ENCODE measurements at places on chromosomes 13 and 19. TPM values are rescaled to one million over a fixed set of nuclear protein-coding genes. Genes with fewer than 3 reads are reported as not detected.
A peak's percentile ranks its signal among the peaks of the same experiment; 100 is the strongest.

DNA sequence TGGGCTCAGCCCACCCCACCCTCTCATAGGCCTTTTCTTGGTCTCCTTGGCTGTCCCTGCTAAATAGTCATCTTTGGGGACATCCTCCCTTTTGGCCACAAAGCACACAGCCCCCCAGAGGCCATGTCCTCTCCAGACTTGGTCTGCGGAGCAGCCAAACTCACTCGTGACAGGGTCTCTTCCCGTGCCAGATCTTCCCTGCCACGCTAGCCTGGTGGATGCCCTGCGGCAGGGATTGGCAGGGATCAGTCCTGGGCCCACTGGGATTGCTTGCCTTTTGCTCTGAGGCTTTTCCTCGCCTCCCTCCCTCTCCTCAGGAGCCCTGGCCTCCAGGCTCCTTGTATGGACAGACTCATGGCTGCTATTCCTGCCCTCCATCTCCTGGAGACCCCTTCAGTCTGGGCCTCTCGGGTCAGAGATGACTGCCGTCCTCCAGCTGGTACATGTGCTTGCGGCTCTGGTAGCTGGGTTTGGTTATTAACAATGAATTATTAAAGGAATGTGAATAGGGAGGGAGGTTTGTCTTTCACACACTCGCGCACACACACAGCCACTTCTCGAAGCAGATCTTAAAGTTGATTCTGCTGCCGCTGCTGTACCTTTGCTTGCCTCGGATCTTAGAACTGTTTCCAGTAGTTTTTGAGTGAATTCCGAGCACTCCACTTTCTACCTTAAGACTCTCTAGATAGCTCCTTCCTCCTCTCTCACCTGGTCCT is 45.1 kb downstream of the NFIX start:
- no peaks in the 10 kb centered on the region for H3K27me3 ChIP-seq
- no peaks in the 10 kb centered on the region for H3K36me3 ChIP-seq
- DNase-seq = no peak
- H3K4me3 ChIP-seq = peak overlapping the region; percentile 2
- peak overlapping the region; percentile 85 for H3K27ac ChIP-seq

- no peak overlapping the region for H3K27ac ChIP-seq
- H3K36me3 ChIP-seq = peaks cover 84% of the 10 kb centered on the region
- no peak overlapping the region for H3K4me3 ChIP-seq
- H3K4me1 ChIP-seq = peaks cover 5% of the 10 kb centered on the region
Observed at GRCh38 chr19:17579661-17580244, 24.3 kb downstream of the COLGALT1 start.

GRCh38 chr13:77555246-77555645 is 19.7 kb downstream of the SCEL start:
- no peak overlapping the region for H3K27ac ChIP-seq
- H3K4me1 ChIP-seq = no peaks in the 10 kb centered on the region
- no peaks in the 10 kb centered on the region for H3K36me3 ChIP-seq
- no peak overlapping the region for H3K4me3 ChIP-seq
- no peaks in the 10 kb centered on the region for H3K27me3 ChIP-seq
- DNase-seq = no peak

DNA sequence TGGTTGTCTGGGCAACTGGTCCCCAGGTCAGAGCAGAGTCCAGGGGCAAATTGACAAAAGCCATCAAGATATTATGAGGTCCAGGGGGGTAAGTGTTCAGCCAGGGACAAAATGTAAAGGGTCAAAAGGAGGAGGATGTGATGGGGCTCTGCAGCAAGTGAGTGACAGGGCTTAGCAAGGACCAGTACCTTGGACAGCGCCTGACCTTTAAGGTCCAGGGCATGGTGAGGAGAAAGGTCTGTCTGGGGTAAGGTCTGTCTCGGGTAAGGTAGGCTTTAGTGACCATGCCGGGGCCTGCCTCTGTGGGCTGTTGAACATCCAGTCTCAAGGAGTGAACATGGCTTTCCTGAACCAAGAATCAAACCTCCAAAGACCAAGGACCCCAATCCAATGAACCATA is 6.3 kb upstream of the ZNF358 start:
- peaks cover 10% of the 10 kb centered on the region for H3K27me3 ChIP-seq
- no peak overlapping the region for H3K27ac ChIP-seq
- no peaks in the 10 kb centered on the region for H3K36me3 ChIP-seq
- peaks cover 29% of the 10 kb centered on the region for H3K4me1 ChIP-seq

Gene IFI30
- 92.8 TPM for total RNA-seq

Gene MRPL4
- 78.0 TPM for total RNA-seq

Gene CGB8
- not detected for total RNA-seq

- H3K27ac ChIP-seq = no peak overlapping the region
- H3K36me3 ChIP-seq = no peaks in the 10 kb centered on the region
- H3K4me1 ChIP-seq = peaks cover 25% of the 10 kb centered on the region
- H3K27me3 ChIP-seq = no peaks in the 10 kb centered on the region
Observed at GRCh38 chr13:100549316-100549715, 39.3 kb downstream of the GGACT start.

GRCh38 chr19:40594657-40595091 is 6.5 kb upstream of the LTBP4 start:
- DNase-seq = no peak
- H3K4me1 ChIP-seq = peaks cover 32% of the 10 kb centered on the region
- H3K4me3 ChIP-seq = no peak overlapping the region
- H3K36me3 ChIP-seq = peaks cover 4% of the 10 kb centered on the region
- peaks cover 24% of the 10 kb centered on the region for H3K27me3 ChIP-seq
- H3K27ac ChIP-seq = no peak overlapping the region

DNA sequence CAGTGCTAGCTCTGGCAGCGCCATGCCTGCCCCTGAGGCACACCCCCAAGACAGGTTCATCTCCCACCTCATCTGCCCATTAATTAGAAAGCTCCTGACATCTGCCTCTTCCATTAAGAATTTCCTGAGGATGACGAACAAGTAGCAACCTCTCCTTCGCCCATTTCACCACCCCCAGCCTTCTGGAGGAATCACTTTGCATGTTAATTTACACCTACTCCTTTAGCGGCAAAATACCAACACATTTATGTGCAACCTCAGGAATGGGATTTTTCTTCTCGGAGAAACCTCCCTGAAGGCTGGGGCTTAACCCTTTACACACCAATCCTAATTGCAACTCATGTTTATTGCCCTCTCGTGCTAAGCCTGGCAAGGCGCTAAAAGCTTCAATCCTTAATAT is 13.8 kb downstream of the SLC7A1 start:
- peaks cover 67% of the 10 kb centered on the region for H3K4me1 ChIP-seq
- H3K27me3 ChIP-seq = no peaks in the 10 kb centered on the region
- no peak for DNase-seq
- H3K36me3 ChIP-seq = no peaks in the 10 kb centered on the region
- H3K27ac ChIP-seq = no peak overlapping the region

DNA sequence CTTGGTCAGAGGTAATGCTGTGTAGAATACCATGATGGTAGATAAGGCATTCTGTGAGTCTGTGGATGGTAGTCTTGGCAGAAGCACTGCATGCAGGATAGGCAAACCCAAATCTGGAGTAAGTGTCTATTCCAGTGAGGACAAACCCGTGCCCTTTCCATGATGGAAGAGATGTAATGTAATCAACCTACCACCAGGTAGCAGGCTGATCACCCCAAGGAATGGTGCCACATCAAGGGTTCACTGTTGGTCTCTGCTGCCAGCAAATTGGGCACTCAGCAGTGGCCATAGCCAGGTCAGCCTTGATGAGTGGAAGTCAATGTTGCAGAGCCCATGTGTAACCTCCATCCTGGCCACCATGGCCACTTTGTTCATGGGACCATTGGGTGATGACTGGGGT is 155.0 kb downstream of the RAP2A start:
- DNase-seq = no peak
- H3K36me3 ChIP-seq = no peaks in the 10 kb centered on the region
- H3K4me1 ChIP-seq = no peaks in the 10 kb centered on the region
- no peak overlapping the region for H3K27ac ChIP-seq

DNA sequence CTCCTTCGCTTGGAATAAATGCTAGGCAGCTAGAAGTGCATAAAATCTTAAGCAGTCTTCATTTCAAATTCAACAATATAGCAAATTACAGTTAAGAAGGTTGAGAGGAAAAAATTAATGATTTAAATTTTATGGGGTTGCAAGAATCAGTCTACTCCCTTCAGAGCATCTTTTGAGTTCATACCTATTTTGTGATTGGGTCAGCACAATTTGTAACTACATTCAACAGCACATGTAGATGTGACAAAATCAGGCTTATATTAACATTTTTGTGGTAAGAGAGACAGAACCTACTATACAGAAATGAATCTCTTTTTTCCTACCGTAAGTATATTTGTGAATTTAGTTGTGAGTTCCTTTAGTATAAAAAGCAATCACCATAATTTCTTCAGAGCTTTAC is 520.6 kb upstream of the HTR2A start:
- no peak overlapping the region for H3K4me3 ChIP-seq
- H3K36me3 ChIP-seq = no peaks in the 10 kb centered on the region
- DNase-seq = no peak
- no peak overlapping the region for H3K27ac ChIP-seq

Gene SPACA4
- total RNA-seq = not detected

DNA sequence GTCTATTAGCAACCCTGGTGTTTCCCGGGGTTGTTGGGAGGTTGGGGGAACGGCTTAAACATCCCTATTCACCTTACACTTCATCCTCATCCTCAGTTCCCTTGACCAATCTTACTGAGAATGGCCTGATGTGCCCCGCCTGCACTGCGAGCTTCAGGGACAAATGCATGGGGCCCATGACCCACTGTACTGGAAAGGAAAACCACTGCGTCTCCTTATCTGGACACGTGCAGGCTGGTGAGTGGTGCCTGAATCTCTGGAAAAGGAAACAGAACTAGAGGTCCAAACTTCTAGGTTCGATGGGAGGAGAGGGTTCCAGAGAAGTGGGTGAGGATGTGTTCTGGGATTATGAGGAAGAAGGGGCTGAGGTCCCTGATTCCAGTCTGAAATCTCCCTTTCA is 5.9 kb downstream of the PINLYP start:
- H3K36me3 ChIP-seq = no peaks in the 10 kb centered on the region
- H3K4me1 ChIP-seq = peaks cover 30% of the 10 kb centered on the region
- H3K4me3 ChIP-seq = peak overlapping the region; percentile 53
- peak overlapping the region; percentile 78 for H3K27ac ChIP-seq
- no peak for DNase-seq

Gene CC2D1A
- 22.9 TPM for total RNA-seq

Gene FCAR
- total RNA-seq = 0.29 TPM

DNA sequence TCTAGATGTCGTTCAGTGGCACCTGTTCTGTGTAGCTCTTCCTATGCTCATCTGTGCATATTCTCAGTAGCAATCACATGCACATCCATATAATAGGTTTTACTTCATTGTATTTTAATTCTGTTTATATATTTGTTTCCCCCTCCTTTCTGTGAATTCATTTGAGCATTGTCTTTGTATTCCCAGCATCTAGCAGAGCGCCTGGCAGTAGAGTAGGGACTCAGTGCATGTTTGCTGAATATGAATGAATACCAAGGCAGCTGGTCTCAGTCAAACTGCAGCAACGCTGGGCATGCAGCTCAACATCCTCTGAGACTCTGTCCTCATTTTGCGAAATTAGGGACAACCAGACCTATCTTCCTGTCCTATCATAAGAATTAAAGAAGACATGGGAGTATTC is 330.1 kb downstream of the SPRY2 start:
- no peaks in the 10 kb centered on the region for H3K36me3 ChIP-seq
- H3K27me3 ChIP-seq = no peaks in the 10 kb centered on the region
- DNase-seq = no peak
- H3K4me1 ChIP-seq = peaks cover 12% of the 10 kb centered on the region
- H3K4me3 ChIP-seq = no peak overlapping the region

GRCh38 chr19:35899547-35900214 is 659 bp downstream of the NFKBID start:
- H3K36me3 ChIP-seq = peaks cover 30% of the 10 kb centered on the region
- peak overlapping the region; percentile 92 for H3K27ac ChIP-seq
- H3K4me3 ChIP-seq = peak overlapping the region; percentile 68
- H3K4me1 ChIP-seq = peaks cover 44% of the 10 kb centered on the region
- H3K27me3 ChIP-seq = no peaks in the 10 kb centered on the region

- peaks cover 4% of the 10 kb centered on the region for H3K36me3 ChIP-seq
- no peaks in the 10 kb centered on the region for H3K27me3 ChIP-seq
- peaks cover 30% of the 10 kb centered on the region for H3K4me1 ChIP-seq
Observed at GRCh38 chr19:49894011-49894664, 2.5 kb downstream of the IL4I1 start.

Measured in esophagus muscularis mucosa (tissue), 4 donors.